Activated T-helper 2 cell treated with anti-CD3 and anti-CD28 coated beads, Interferon-gamma antibody, Interleukin-2, Interleukin-4, amounts not matched to agents 10 μg/mL and 5 μg/mL and 100 μg/mL, durations not matched to agents 14 hours and 24 hours and 36 hours (primary cell): ENCODE measurements at places on chromosomes 1 and 21. TPM values are rescaled to one million over a fixed set of nuclear protein-coding genes. Genes with fewer than 3 reads are reported as not detected.

GRCh38 chr1:2497891-2498290 lies 21.8 kb downstream of the PLCH2 start:
- DNase-seq, result no peak

GRCh38 chr1:40593449-40594186 lies 62.2 kb downstream of the ZNF684 start:
- no peak for DNase-seq

DNA sequence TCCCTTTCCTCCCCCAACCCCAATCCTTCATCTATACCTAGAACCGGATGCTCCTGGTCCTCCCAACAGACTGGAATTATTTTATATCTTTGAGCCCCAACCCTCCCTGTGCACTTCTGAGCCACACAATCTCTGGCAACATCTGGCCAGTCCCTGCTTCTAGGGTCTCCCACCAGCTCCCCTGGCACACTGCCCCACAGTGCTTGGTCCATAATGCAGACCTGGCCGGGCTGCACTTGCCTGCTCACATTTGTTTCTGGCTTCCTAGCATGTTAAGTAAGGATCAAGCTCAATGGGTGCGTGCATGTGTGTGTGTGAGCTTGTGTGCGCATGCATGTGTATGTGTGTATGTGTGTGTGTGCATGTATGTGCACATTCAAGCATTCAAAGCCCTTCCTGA lies 8.8 kb downstream of the TRIM62 start:
- no peak for DNase-seq

DNA sequence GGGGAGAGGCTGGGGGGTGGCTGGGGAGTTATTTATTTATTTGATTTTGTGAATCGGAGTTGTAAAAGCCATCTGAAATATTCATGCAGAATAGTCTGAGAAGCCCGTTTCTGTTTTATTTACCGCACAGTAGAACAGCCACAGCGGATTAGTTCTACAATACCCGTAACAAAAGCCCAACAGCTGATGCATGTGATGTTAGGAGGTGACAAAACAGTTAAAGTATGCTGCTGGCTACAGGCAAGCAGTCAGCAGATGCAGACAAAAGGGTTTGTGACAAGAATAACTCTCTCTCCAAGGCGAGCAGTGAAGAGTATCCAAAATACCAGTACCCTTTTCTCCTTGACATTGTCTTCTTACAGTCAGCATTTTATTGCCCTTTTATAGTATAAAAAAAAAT lies 42.0 kb downstream of the PROX1 start:
- DNase-seq, result no peak

- no peak for DNase-seq
Observed at GRCh38 chr1:154240294-154240833, 19.6 kb downstream of the UBAP2L start.

- no peak for DNase-seq
Observed at GRCh38 chr1:119636491-119637089, 11.5 kb downstream of the ZNF697 start.

- DNase-seq, result no peak
Observed at GRCh38 chr1:78070210-78070609, 24.4 kb downstream of the GIPC2 start.

DNA sequence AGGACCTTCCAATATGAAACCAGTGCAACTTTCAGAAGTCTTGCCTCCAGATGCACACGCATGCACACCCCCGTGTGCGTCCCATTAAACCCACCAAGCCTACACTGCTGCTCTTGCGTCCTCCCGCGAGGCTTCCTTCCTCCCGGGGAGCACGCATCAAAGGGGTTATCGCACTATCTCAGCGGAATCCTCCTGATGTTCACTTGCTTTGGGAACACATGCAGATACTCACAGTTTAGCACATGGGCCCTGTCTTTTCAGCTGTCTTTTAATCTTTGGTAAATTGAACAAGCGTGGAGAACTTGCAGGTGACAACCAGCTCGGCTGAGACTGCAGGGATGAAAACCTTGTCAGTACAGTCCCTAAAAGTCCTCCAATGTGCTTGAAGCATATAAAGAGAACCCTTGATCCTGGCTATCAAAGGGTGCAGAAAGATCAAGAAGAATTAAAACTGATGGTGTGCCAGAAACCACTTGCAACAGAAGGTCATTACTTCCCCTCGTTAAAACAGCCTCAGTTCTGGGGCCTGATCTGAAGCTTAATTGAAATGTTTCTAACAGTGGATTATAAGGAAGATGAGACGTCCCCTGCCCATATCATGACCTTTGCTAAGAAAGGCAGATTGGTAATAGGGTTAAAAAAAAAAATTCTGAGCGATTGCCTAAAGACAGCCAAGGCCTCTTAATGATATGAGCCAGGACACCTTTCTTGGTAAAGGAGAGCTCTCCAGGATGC lies 149.4 kb upstream of the LMO4 start:
- no peak for DNase-seq

- no peak for DNase-seq
Observed at GRCh38 chr1:224767676-224768075, 151.6 kb downstream of the CNIH3 start.

GRCh38 chr1:243956450-243956849 lies 94.6 kb upstream of the ZBTB18 start:
- no peak for DNase-seq

DNA sequence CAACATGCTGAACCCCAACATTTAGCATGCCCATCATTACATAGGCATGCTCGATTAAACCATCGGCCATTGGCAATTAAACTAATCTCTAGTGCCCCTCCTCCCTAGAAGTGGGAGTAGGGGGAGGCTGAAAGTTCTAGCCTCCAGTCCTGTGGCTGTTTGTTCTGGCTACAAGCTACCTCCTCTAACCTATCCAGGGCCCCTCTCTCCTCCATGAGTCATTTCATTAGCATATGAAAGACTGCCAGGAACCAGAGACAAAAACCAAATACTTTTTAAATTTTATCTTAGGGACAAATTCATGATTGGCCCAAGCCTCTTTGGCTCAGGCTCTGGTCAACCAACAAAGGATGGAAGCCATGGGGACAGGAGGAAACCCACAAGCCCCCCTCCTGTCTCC lies 231.1 kb downstream of the CACNA1E start:
- DNase-seq, result no peak

GRCh38 chr1:205152505-205152904 lies 30.7 kb upstream of the RBBP5 start:
- DNase-seq, result no peak

DNA sequence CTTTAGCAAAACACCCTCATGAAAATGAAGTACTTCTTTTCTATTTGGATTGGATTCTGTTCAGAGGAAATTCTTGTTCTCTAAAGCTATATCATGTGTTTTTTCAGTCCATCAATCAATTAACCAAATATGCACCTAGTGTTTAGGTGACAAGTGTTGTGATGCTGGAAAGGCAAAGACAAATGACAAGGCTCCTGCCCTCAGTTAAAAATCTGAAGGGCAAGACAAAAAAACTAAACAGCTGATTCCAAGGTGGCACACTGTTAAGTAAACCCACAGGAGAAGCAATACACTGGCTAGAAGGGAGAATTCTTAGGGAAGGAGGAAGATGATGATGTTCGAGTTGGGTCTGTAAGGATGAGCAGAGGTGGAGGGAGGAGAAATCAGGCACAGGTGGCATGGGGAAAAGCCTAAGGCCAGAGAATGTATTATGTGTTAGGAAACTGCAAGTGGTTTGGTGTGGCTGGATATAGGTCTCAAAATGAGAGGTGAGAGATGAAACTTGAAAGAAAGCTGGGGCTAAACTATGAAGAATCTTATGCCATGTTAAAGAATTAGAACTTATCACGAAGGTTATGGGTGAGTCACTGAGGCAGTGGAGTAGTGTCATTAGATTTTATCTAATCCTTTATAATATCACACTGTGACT lies 51.8 kb upstream of the GFI1 start:
- peak; percentile 31 for DNase-seq

DNA sequence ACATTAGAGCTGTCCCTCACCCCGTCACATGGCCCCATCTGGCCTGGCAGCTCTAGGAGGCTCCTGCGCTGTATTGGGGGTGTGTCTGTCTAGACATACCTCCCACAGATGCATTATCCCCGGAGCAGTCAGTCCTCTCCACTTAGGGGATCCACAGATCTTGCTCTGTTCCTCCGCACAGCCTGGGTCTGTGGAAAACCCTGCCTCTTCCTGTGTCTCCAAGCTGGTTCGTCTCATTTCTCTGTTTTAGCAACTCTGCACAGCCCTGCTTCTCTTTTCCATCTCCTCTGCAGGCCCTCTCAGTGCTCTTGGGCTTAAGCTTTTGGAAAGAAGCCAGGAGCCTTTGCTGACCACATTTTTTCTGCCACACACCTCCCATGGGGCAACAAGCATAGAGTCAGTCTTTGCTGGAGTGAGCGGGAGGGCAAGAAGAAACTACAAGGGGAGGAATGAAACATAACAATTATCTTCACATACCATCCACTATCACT lies 241.5 kb downstream of the FOXD2 start:
- no peak for DNase-seq

GRCh38 chr1:195951313-195951712 lies 656.9 kb downstream of the KCNT2 start:
- DNase-seq, result no peak

DNA sequence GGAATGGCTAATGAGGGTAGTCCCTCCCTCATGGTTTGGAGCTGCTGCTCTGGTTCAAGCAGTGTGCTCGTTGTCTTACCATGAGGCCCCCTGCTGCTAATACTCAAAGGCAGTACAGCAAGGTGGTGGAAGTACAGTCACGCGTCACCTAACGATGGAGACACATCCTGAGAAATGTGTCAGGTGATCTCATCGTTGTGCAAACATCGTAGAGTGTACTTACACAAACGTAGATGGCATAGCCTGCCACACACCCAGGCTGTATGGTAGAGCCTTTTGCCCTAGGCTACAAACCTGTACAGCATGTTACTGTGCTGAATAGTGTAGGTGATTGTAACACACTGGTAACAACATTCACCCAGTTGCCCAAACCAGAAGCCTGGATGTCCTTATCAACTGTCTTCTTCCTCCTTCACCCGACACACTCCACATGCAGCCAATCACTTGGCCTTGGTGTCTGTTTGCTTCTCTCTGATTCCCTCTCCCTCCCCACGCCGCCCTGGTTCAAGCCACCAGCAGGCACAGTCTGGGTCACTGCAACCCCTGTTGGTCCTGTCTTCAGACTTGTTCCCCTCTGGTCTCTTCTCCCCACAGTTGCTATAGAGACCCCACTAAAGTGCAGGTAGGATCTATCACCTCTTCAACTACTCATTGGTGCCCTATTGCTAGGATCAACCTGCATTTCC lies 6.0 kb upstream of the KCNA2 start:
- DNase-seq, result no peak

GRCh38 chr1:92756537-92756936 lies 28.4 kb downstream of the EVI5 start:
- DNase-seq, result no peak

DNA sequence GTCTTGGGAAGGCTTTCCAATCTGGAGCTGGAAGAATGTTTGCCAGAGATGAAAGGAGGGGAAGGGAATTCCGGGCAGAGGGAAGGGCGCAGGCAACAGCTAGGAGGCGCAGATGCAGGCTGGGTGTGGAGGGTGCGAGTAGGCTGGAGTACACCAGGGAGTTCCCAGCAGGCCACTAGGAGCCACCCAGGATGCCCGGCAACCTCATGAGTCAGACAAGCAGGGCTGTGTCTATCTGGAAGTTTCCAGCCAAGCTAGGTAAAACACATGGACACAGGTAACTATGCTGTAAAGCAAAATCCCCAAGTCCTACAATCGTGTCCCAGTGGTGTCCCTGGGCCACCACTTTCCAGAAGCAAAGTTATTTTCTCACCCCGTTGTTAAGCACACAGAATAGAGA lies 990 bp upstream of the NBL1 start:
- no peak for DNase-seq

- DNase-seq, result no peak
Observed at GRCh38 chr1:112934577-112934976, 21.4 kb downstream of the SLC16A1 start.

DNA sequence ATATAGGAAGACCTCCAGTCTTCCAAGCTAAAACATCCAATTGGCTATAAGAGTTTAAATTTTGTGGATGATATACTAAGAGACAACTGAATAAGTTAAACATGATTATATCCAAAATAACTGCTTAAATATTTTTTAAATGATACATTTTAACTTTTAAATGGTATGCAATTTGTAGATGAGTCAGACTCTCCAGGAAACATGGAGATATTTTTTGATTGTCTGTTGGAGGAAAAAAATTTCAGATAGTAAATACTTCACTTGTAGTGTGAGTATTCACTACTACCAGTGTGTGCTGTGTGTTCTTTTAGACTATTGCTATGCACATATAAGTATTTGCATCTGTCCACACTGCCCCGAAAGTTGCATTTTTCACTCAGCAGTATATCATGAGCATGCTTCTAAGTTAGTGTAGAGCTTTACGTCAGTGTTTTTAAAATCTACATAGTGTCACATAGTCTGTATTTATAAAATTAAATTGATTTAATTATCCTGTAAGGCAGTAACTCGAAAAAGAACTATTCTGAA lies 91.1 kb downstream of the USP25 start:
- DNase-seq, result no peak

The CD247 gene
- total RNA-seq, result 193 and 196 TPM in 2 replicates

The BACE2 gene
- 2.2 and 2.6 TPM in 2 replicates for total RNA-seq

The GBP1 gene
- 35.3 and 40.0 TPM in 2 replicates for total RNA-seq

The OR10J1 gene
- total RNA-seq, result not detected in 2 replicates
